ENCODE measurements at places on chromosomes 11 and 22.

GRCh38 chr11:61049063-61049377, 53.3 kb upstream of the CD5 start:
- DNase-seq: no peak

DNA sequence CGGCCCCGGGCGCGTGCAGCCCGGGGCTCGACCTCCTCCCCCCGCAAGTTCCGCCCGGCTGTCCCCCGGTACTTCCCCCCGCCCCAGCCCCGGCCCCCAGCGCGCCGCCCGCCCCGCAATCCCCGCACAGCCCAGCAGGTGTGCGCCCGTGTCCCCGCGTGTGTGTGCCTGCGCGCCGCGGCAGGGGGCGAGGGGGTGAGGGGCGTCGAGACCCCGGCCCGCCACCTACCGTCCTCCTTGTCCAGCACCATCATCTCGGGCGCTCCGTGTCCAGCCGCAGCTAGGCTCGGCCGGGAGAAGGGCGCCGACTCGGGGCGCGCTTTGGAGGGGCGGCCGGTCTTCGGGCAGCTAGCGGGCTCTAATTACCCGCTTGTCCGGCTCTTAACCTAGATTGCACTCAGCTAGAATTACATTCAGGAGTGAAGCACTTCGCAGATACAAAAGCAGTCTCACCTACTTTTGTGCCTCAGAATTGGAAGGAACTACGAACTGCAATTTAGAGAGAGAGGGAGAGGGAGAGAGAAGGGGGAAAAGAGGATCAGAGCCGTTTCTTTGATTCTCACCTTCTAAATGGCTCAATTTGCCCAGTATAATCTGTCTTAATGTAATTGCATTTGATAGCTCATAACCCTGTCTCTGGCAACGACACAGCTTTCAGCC, 439 bp downstream of the LMO1 start:
- DNase-seq: peak; percentile 25

DNA sequence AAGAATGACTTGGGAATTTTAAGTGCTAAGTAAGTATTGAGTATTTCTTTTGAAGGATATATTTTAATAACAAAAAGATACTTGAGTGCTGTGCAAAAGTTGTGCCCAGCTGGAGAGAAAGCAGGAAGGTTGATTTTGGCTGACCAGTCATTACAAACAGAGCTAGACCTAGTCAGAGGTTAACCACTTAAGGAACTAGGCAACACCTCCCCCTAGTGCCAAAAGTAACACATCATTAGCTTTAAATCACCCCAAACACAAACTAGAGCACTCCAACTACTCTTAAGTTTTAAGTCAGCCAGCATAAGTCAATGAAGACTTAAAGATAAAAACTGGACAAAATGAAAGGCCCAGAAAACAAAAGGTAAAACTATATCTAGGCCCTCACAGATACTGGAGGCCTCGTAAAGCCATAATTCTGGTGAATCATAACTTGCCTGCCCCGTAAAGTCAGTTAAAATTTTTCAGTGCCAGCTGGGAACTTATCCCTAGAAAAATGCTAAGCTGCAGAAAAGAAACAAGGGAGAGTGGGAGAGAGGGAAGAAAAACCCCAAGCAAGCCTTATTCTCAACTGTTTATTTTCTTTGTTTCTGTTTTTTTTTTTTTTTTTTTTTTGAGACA, 4.6 kb downstream of the TMEM9B start:
- peak; percentile 89 for DNase-seq

DNA sequence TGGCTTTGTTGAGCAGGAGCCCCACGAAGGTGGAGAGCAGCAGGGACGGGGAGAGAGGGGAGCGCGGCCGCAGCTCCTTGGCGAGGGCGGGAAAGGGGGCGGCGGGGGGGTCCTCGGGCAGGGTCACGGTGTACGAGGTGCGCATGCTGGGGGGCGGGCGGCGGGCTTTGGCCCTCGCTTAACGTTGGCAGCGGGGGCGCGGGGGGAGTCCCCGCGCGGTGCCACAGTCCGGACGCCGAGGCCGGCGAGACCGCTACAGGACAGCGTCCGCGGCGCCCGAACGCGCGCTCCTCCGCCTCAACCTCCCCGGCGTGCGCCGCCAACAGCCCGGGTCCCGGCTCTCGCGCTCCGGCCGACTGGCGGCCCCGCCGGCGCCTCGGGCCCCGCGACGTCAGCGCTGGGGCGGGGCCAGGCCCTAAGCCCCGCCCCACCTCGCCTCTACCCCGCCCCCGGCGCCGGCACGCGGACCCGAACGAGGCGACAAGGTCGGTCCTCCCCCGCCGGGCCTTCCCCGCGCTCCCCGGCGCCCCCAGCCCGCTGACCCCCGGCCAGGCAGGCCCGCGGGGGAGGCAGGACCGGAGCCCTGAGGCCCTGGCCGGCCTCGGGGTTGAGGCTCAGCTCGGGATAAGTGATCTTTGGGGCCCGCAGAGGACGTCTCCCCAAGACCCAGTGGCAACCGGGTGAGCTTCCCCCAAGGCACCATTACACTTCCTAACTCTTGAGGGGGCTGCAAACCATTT, 17.5 kb downstream of the USP2 start:
- DNase-seq: peak; percentile 20

DNA sequence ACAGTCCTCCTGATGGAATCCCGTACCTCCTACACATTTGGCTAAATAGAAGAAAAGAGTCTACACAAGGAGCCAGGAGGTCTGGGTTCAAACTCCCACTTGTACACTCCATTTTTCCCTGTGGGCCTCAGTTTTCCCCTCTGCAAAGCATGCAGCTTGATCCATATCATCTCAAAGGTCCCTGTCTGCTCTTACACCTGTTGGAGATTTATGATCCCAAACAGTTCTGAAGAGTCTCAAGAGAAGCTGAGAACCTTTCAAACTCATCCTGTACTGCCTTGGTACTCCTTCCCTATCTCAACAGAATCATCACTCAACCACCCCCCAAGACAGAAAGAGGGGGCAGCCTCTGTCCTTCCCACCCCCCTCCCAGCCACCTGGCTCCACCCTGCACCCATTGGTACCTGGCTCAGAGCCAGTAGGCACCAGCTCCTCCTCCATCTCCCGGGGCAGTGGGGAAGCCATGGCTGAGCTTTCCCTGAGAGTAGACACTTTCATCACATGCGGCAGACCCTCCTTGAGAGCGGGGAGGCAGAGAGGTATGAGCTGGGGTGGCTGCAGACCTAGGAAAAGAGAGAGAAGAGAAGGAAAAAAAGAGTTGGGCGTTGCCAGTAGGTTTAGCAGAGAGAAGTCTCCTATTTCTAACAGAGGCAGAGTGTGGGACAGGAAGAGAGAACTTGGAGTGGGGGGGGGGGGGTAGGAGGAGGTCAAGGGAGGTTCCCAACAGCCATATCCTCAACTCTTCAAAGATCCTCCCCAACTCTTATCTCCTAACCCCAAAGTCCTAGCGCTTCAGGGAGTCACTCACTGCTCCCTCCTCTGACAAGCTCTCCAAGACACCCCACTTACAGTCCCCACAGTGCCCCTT, 3.1 kb downstream of the TNKS1BP1 start:
- DNase-seq: no peak

DNA sequence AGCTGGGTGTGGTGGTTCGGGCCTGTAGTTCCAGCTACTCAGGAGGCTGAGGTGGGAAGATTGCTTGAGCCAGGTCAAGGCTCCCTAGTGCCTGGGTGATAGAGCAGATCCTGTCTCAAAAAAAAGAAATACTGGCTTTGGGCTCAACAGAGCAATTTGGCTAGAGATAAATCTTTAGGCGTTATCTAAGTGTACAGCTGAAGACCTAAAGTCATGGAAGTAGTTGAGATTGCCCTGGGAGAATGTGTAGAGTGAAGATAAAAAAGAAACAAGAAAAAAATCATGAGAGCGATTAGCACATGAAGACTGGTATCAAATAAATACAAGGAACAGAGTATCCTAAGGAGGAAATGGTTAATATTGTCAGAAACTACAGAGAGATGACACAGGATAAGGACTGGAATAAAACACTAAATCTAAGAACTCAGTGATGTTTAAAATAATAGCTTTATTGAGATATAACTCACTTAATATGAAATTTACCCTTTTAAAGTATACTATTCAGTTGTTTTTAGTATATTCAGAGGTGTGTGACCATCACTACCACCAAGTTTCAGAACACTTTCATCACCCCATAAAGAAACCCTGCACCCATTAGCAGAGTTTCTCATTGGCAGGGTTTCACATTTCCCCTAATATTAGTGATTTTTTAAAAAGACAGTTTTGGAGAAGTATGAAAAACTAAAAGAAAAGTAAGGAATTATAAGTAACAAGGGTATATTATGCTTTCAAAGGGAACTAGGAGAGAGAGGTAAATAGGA, 20.7 kb downstream of the PIK3C2A start:
- no peak for DNase-seq

- no peak for DNase-seq
Measured at GRCh38 chr11:65579291-65579690, 3.4 kb downstream of the EHBP1L1 start.

GRCh38 chr11:44813401-44813800, 86.6 kb downstream of the TSPAN18 start:
- no peak for DNase-seq

DNA sequence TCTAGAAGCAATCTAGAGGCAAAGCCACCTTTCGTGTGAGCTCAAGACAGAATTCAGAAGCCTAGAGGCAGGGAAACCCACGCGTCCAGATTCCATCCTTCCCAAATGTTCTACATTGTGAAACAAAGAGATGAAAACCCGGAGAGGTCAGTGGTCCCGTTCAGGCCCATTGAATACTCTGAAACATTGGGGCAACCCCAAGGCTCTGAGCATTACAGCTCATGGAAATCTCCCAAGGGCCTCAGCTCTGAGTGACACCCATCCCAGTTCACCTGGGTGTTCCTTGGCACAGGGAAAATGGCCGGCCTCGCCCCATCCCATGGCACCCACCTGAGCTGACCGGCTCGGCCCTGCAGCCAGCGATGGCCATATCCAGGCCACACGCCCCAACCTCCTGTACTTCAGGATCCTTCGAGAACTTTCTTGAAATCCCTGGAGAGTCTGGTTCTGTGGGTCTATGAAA, 128.6 kb upstream of the FGF3 start:
- DNase-seq: no peak

GRCh38 chr11:126720539-126721235, 279.9 kb downstream of the KIRREL3 start:
- DNase-seq: no peak

GRCh38 chr22:21981874-21982273, 713 bp downstream of the TOP3B start:
- no peak for DNase-seq

DNA sequence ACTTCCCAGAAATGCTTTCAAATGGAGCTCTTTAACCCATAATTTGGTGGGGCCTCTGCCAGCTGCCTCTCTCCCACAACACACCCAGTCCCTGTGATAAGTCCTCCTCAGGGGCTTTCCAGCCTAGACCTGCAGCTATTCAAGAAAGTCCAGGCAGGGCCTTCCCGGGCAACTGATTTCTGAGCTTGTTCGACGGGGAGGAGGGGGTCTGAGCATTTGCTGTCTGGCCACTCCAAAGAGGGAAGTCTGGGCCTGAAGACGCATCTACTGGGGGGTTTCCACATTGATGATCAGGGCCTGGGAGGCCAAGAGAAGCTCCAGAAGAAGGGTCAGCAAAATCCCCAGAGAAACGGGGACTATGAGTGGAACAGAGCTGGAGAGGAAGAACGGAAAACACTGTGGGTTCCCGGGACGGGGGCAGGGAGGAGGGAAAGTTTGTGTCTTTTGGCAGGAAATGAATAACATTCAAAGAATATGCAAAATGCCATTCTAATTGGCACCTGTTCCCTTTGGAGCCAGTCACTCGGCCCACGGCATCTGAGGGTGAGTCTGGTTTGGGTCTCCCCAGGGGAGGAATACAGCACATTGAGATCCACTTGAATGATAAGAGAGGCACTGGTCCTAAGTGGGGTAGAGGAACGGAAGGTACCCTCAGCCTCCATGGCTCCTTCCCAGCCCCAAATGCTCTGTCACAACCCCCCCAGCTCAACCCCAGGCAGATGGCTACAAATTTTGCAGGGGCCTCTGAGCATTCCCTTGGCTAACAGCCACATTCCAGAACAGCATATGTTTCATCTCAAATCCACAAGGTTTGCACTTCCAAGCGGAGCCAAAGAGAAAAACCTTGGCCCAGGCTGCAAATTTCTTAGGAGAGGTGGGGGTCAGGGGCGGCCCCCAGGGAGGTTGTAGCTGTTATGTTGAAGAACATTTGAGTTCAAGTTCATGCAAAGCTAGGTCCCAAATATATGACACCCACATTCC, 72.0 kb downstream of the RPUSD4 start:
- peak; percentile 83 for DNase-seq

- no peak for DNase-seq
Measured at GRCh38 chr11:108853151-108853550, 188.3 kb downstream of the DDX10 start.

DNA sequence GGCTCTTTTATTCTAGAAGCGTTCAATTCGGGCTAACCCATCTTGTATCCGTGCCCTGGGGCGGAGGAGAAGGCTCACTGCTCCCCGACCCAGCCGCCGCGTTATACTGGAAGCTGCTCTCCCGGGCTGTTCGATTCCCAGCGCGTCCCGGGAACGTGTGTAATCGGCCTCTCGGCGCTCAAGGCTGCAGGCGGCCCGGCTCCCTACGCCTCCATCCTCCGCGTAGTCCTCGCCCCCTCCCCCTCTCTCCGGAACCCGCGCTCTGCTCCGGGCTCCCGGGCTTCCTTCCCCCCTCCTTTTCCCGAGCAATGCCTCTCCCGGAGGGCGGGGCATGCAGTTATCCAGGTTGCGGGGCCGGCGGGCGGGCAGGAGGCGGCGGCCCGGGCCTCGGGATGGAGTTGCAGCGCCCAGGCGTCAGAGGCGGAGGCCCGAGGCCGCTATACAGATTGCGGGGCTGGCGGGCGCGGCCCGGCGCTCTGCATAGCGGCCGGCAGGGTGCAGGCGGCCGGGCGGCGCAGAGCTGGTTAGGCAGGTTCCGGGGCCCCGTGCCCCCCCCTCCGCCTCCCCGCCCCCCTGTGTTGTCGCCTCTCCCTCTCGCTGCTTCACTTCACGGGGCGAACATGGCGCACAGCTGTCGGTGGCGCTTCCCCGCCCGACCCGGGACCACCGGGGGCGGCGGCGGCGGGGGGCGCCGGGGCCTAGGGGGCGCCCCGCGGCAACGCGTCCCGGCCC, at the start of gene KMT2A:
KMT2A (plus strand) TSS at position 600 of the 732 bp plus-strand sequence; CDS start at position 621, 21 bp downstream.
- DNase-seq: peak; percentile 97

GRCh38 chr11:17578958-17579357, 31.9 kb downstream of the OTOG start:
- no peak for DNase-seq

DNA sequence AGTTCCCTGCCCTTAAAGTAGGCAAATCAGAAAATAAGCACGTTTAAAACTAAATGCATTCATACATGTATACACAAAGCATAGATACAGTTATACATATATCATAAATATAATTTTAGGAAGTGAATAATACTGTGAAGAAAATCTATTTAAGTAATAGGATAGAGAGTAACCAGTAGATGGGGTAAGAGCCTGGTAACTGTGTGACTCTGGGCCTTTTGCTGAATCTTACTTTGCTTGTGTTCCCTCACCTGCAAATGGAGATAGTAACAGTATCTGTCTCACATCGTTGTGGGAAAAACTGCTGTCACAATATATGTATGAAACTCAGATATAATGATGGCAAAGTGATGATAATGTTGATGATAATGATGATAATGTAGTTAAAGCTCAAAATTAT, 29.9 kb downstream of the MS4A2 start:
- DNase-seq: no peak

GRCh38 chr11:81970886-81971285, 762.8 kb downstream of the FAM181B start:
- DNase-seq: no peak

- no peak for DNase-seq
Measured at GRCh38 chr11:72220696-72221363, 3.7 kb upstream of the INPPL1 start.
